ENCODE measurements at places on chromosomes 7 and 10.

- no peak for DNase-seq
These were observed 37.1 kb downstream of the PRKCQ start for GRCh38 chr10:6542999-6543430.

GRCh38 chr7:85423209-85423895 is 236.5 kb upstream of the SEMA3D start:
- no peak for DNase-seq

DNA sequence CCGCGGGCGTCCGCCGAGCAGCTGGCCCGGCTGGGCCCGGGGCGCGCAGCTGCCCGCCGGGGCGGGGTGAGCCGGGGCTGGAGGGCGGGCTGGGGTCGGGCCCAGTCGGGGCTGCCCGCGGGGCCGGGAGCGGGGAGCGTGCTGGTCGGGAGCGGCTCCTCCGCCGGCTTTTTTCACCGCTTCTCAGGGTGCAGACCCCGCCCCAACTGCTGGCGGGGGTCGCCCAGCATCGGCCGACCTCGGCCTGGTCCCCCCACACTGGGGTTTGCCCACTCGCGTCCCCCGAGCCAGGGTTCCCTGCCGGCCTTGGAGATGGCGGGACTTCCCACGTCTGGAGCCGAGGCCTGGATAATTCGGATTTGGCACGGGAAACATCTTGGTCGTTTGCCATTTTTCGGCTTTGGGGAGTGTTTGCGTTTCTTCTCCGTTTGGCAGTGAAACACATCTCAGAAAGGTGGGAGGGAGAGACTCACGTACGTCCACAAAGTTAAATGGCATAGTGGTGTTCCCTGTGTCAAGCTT is 432 bp downstream of the TMEM248 start:
- no peak for DNase-seq

- DNase-seq = no peak
These were observed 7.7 kb downstream of the VAX1 start for GRCh38 chr10:117130346-117130745.

- DNase-seq = no peak
These were observed 6.9 kb upstream of the SUN1 start for GRCh38 chr7:825386-825785.
